ENCODE measurements at places on chromosomes 6 and 20.

GRCh38 chr20:40698281-40698680 is 9.2 kb upstream of the MAFB start:
- no peak for DNase-seq

GRCh38 chr6:79215213-79215824 is 19.2 kb downstream of the HMGN3 start:
- no peak for DNase-seq

- DNase-seq: peak; percentile 53
Observed at GRCh38 chr20:32252189-32252588, 25.3 kb upstream of the KIF3B start.

DNA sequence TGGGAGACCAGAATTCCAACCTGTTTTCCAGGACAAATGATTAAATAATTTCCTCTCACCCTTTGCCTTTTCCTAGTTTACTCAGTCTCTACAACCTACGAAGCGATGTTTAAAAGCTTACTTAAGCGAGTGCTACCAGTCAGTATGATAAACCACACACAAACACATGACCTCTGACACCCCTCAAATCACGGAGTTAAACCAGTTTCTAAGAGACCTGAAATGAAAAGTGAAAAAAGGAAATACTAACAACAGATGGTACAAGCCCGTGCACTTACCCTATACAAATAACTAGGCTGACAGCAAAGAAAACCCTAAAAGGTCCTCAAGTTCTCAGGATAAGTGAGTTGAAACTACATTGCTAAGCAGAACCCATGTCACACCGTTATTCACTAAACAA is 7.7 kb downstream of the TNFRSF21 start:
- DNase-seq: no peak

Measured in stimulated activated CD8-positive, alpha-beta memory T cell treated with anti-CD3 and anti-CD28 coated beads, Interleukin-15, amount 100 ng/mL, for 24 hours (primary cell).